ENCODE measurements at places on chromosomes 13 and 19.

- no peak for DNase-seq
Observed at GRCh38 chr13:33204130-33204927, 81.2 kb downstream of the STARD13 start.

DNA sequence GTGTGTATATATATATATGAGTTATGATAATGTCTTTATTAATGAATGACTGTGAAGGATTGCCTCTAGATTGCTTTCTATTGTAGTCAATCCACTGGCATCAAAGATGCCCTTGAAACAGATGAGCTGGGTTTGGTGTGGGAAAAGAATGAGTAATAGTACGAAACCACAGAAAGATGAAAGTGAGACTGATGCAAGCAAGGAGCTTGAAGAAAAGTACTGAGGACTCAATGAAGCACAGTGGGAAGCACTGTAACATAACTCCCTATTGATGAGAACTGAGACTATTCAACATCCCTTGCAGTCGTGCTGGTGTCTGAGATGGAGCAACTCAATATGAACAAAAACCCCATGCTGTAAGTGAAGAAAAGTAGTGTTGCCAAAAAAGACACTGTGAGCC, 1794.2 kb downstream of the SLITRK5 start:
- no peak for DNase-seq

DNA sequence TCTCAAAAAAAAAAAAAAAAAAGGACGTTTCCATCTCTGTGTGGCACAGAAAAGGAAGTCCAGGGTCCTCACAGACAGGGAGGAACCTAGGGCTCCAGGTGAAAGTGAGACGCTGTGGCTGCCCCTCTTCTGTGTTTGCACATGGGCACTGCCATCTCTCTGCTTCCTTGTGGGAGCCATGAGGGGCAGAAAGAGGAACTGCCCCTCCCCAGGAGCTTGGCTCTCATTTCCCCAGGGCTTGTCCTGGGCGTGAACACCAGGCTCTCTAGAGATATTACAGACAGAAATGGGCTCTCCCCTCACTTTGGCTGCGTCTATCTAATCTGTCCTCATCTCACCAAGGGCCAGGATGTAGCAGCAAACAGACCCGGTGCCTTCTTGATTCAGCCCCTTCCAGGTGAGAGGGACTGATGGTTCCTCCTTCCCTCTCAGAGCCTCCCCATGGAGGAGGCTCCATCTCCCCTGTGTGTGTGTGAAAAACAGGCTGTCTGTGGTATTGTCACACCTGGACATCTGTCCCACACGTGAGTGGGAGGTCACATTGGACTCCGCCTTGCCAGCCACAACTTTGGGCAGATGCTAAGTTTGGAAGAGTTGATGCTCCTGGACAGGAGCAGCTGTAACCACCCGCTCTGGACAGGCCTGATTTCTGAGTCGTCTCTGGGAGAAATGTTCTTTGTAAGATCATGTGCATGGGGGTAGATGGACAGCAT, 840 bp upstream of the LILRA4 start:
- DNase-seq, result no peak

DNA sequence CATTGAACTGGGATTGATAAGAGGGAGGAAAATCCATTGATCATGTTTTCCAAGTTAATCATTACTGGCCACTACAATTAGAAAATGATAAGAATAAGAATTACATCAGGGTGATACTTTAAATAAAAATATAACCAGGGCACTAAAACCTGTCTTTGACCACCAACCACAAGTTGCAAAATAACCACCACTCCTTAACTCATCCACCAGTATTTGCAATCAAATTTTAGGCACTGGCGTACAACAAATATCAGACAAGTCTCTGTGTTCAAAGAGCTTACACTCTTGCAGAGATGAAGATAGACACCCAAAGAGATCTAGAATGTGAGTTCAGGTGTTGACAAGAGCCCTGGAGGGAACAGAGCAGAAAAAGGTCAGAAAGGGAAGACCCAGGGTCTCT, 514 bp downstream of the CEACAM3 start:
- no peak for DNase-seq

DNA sequence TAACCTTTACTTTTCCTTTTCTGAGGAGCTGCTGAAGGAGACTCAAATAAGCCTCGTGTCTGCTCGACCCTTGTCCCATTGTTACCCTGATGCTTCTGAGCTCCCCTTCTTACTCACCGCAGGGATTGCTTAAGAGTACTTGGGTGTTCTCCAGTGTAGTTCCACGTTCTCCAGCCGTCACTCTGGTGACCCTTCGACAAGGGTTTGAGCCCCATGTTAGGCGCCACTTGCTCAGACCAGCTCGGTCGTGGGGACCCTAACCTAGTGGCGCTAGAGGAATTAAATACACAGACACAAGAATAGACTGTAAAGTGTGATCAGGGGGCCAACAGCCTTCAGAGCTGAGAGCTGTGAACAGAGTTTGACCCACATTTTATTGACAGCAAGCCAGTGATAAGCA, 10.3 kb downstream of the ZNF480 start:
- no peak for DNase-seq

DNA sequence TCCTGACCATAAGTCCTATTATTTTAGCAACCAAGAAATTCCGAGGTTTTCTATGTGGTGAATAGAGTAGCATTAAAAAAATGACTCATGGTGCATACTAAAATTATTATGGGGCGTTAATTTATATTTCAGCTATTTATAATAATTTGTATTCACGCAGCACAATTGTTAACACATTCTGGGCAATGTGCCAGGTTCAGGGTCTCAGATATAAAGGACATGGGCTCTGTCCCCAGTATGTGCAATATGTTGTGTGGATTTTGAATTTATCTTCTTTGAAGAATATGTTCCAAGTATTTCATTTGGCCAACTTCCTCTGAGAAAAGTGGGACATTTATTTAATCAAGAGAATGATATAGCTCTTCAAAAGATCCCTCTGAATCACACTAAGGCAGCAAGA, 1434.7 kb upstream of the PRR20A start:
- no peak for DNase-seq

- DNase-seq, result no peak
Observed at GRCh38 chr13:35787937-35788336, 311.4 kb upstream of the MAB21L1 start.

- no peak for DNase-seq
Observed at GRCh38 chr13:89550938-89551337, 1796.5 kb upstream of the MIR17HG start.

- no peak for DNase-seq
Observed at GRCh38 chr19:18329035-18329376, 6.1 kb upstream of the LSM4 start.

DNA sequence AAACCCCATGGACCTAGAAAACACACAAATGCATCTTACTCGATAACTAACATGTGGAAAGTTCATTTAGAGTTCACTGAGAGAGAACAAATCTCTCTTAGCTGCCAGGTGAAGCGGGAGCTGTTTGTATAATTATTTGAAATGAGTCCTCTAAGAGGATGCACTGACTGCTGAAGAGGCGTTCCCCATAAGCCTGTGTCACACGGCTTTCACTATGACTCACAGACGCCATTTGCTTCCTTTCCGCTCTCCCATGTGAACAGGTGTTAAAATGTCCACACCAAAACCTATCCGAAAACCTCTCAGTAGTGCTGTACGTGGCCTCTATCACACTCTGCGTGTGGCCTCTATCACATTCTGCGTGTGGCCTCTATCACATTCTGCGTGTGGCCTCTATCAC, 101.8 kb downstream of the SOX1 start:
- DNase-seq, result no peak

DNA sequence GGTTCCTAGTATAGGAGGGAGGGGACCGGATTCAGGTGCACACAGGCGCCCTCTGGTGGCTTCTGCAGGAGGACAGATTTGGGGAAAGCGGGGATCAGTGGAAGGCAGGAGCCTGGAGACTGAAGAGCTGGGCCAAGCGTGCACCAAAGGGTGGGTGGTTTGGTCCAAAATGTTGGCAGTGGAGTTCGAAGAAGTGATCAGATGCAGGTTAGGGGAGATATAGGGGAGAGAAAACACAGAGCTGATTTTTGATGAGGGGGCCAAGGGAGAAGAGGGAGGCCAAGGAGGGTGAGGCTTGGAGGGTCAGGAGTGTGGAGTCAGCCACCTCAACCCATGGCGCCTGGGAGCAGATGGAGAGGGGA, 6.8 kb upstream of the CARM1 start:
- DNase-seq, result peak; percentile 74

DNA sequence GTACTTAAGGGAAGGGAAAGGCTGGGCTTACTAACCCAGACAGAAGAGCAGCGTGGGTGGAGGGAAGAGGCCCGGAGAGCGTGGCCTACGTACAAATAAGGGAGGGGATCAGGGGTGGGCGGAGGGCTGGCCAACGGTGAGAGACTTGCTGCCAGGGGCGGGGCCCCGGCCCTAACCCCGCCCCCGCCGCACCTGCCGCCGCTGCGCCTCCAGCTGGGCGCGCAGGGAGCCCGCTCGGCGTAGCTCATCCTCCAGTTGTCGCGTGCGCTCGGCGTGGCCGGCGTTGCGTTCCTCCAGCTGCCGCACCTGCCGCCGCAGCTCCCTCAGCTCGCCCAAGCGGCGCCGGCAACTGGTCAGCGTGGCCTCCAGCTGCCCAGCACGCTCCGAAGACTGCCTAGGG, 5.7 kb downstream of the HOOK2 start:
- DNase-seq, result peak; percentile 39

- no peak for DNase-seq
Observed at GRCh38 chr13:69857183-69857821, 250.3 kb upstream of the ATXN8OS start.

GRCh38 chr13:100247937-100248336, 159.0 kb downstream of the PCCA start:
- DNase-seq, result no peak

GRCh38 chr19:17797424-17798201, 2.7 kb downstream of the B3GNT3 start:
- DNase-seq, result no peak

DNA sequence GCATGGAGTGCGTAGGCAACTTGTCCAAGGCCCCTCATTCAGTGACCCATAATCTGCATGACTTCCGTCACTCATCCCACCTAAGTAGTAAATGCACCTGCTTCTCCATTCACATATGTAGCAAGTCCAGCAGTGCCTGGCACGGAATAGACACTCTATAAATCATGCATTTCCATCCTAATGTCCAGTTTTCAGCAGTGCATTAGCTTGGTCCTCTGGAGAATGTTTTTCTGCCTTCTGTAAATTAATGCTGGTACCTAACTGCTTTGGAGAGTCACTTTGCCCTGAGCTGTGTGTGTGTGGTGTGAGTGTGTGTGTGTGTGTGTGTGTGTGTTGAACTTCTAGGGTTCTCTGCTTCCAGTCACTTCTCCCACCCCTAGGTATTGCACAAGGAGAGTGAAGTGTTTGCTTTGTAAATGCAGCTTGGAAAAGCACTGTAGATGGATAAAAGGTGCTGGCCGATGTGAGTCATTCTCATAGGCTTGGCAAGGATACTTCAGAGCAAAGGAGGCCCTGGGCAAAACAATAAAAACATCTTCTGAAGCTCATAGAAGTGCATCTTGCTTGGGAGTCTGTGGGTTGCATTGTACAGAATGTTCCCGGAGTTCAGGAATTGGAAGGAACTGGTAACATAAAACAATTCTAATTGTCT, 181.8 kb downstream of the KATNAL1 start:
- DNase-seq, result no peak

GRCh38 chr13:33331962-33332361, 46.4 kb upstream of the STARD13 start:
- no peak for DNase-seq

- DNase-seq, result no peak
Observed at GRCh38 chr19:54158812-54159351, 639 bp downstream of the LENG1 start.

- DNase-seq, result no peak
Observed at GRCh38 chr13:93290503-93290902, 63.9 kb downstream of the GPC6 start.

GRCh38 chr13:110546926-110547325, 14.6 kb downstream of the RAB20 start:
- no peak for DNase-seq

GRCh38 chr13:86878781-86879180, 792.4 kb upstream of the SLITRK5 start:
- no peak for DNase-seq

- no peak for DNase-seq
Observed at GRCh38 chr13:24168392-24168750, 7.9 kb downstream of the SPATA13 start.

DNA sequence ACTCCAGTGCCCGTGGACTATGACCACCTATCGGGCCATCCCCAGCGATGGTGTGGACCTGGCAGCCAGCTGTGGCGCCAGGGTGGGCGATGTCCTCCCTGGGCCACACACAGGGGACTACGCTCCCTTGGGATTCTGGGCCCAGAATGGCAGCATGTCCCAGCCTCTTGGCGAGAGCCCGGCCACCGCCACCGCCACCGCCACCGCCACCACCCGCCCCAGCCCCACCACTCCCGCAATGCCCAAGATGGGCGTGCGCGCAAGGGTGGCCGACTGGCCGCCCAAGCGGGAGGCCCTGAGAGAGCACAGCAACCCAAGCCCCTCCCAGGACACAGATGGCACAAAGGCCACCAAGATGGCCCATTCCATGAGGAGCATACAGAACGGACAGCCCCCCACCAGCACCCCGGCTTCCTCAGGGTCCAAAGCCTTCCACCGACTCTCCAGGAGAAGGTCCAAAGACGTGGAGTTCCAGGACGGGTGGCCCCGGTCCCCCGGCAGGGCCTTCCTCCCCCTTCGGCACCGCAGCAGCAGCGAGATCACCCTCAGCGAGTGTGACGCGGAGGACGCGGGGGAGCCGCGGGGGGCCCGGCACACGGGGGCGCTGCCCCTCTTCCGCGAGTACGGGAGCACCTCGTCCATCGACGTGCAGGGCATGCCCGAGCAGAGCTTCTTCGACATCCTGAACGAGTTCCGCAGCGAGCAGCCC, 142.3 kb downstream of the DPF1 start:
- no peak for DNase-seq

DNA sequence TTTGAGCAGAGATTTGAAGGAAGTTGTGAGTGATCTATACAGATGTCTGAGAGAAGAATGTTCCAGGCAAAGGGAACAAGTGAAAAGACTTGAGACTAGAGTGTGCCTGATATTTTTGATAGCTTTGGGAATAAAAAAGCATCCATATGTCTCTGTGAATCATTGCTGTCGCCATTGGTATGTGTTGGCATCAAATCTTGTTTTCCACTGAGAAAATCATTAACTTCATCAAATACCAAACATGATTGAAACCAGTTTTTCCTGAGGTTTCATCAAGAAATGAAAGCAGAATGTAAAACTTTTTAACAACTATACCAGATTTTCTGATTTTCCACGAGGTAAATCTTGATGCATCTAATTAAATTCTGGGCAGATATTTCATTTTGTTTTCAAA, 862.6 kb downstream of the DIAPH3 start:
- no peak for DNase-seq

- no peak for DNase-seq
Observed at GRCh38 chr19:21221693-21222092, 79.9 kb downstream of the ZNF431 start.

GRCh38 chr13:65592731-65593130, 1637.4 kb downstream of the PCDH9 start:
- DNase-seq, result no peak

- DNase-seq, result no peak
Observed at GRCh38 chr19:887072-887471, 5.9 kb downstream of the MED16 start.

Data from effector CD4-positive, alpha-beta T cell (primary cell).